Stimulated activated CD4-positive, alpha-beta T cell treated with anti-CD3 and anti-CD28 coated beads, Interleukin-4, amount 100 ng/mL, for 1 hour (primary cell): ENCODE measurements at places on chromosomes 11 and 22.

GRCh38 chr11:119755356-119756071, 26.5 kb upstream of the NECTIN1 start:
- DNase-seq: no peak

GRCh38 chr11:72594493-72595291, 79.5 kb downstream of the PDE2A start:
- no peak for DNase-seq

- no peak for DNase-seq
Measured at GRCh38 chr11:83544846-83545245, 258.7 kb upstream of the CCDC90B start.

- no peak for DNase-seq
Measured at GRCh38 chr11:45170484-45170883, 24.0 kb downstream of the PRDM11 start.

DNA sequence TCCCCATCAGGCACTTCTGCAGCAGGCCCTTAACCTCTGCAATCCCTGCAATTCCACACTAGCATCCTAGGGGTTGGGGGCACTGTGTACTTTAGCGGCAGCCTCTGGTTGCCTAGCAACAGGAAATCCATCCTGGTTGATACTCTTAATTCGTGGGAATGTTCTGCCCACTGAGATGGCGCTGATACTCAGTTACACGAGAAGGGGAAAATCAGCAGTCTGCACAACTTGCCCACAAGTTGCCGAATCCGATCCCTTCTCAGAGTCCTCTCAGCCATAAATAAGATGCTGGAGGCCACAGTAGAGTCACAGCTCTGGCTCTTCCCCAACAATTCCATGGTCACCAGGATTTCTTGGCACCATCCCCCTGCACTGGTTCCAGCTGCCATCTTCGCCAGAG, 57.6 kb upstream of the CRYBB3 start:
- no peak for DNase-seq

DNA sequence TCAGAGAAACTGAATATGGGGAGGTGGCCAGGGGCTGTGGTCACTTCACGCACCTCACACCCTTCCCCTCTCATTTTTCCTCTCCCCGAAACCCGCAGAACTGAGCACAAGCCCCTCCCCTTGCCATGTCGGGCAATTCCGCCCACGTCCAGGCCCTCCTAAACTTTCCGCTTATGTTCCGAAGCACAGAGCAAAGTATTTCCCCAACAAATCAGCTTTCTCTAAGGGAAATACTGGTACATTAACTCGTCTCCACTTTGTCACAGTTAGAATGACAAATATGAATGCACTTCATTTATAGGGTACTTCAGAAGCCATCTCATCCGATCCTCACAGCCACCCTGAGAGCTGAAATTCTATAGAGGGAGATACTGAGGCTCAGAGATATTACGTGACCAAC, 94.7 kb upstream of the TMEM45B start:
- DNase-seq: no peak

DNA sequence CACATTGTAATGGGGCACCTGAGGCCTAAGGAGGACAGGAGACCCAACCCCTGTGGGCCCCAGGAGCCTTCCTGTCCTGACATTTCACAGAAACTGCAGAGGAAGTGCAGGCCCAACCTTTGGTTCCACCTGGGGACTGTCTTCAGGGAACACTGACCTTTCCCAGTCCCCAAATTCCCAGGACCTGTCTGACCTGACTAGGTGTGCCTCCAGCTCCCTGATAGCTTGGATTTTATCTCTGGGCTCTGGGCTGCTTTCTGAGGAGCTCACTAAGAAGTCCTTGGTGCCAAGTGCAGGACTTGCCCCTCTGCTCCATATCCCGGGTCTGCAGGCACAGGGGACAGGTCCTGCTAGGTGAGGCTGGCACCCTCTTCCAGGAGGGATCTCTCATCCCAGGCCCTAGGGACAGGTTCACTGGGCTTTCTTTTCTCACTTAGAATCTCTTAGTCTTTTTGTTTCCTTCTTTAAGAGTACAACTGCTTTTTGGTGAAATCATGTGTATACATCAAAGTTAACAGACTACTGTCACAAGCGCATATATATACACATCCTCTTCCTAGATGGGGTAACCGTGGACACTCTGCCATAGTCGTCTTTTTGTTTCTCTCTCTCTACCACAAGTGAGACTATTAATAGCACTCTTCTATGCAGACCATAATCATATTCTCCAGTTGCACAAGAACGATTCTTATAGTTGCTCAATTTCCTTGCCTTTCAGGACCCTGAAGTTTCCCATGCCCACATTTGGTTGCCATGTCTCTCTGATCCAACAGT, 72.0 kb upstream of the IGLL5 start:
- no peak for DNase-seq

GRCh38 chr11:68383976-68384501, 71.6 kb downstream of the LRP5 start:
- DNase-seq: peak; percentile 67

- no peak for DNase-seq
Measured at GRCh38 chr11:114501901-114502300, 57.8 kb downstream of the NXPE1 start.

- DNase-seq: no peak
Measured at GRCh38 chr11:67349036-67349435, 4.3 kb downstream of the POLD4 start.

GRCh38 chr11:32341620-32342613, 93.4 kb downstream of the WT1 start:
- no peak for DNase-seq

- no peak for DNase-seq
Measured at GRCh38 chr22:24985826-24986214, 33.3 kb downstream of the KIAA1671 start.

DNA sequence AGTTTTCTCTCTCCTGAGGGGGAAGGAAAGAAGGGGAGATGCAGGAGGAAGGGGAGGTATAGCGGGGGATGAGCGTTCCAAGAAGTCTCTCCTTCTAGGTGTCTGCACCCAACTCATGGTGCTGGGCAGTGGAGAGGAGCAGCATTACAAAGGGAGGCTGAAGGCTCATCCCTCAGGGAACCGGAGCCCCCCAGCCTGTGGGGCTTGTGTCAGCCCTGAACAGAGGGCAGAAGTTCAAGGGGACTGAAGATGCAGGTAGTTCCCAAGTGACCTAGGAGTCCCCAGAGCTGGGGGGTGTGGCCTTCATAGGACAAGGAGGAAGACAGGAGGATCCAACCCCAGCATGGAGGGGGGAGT, 1.8 kb downstream of the C11orf68 start:
- DNase-seq: no peak

- no peak for DNase-seq
Measured at GRCh38 chr11:32118025-32118974, 27.4 kb downstream of the RCN1 start.

DNA sequence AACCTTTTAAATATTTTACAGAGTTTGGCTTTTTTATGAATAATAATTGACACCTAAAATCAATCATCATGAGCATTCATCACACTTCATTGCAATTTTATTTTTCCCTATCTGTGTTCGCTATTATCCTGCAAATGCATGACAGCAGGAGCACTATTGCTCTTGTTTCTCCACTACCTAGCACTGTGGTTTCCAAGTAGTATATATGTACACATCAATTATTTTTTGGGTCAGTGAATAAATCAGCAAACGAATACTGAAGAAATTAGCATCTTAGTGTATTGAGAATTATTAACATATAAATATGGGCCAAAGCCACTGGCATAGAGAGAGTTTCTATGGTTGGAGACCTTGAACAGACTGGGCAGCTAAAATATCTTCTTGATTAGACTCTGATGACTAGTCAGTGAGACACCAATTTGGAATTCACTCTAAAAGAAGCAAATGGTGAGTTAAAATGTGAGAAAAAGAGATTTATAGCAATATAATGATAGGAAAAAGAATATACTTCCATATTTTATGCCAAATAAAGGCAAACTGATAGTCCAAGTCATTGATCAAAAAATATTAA, 731.1 kb upstream of the LUZP2 start:
- no peak for DNase-seq

- no peak for DNase-seq
Measured at GRCh38 chr11:117915672-117916235, 13.4 kb downstream of the TMPRSS13 start.

DNA sequence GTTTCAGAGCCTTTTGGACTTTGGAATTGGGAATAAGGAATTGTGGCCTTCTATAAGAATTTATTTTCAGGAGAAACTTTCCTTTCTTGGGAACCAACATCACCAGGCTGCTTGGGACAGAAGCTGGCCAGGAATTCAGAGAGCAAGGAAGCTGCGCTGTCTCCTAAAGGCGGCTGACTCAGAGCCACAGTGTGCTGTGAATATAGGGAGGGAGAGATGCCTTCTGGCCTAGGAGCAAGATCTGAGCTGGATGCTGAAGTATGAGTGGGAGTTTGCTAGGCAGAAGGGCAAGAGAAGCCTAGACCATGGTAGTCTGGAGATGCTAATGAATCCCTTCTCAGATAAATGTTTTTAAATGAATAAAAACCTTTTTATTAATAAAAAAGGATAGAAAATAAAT, 213.7 kb upstream of the TBCEL start:
- DNase-seq: no peak

GRCh38 chr22:25083807-25084200, 115.9 kb upstream of the CRYBB3 start:
- DNase-seq: no peak

GRCh38 chr11:61928606-61929005, 11.2 kb upstream of the RAB3IL1 start:
- DNase-seq: no peak

GRCh38 chr11:22656130-22656529, 10.3 kb upstream of the GAS2 start:
- no peak for DNase-seq

- DNase-seq: no peak
Measured at GRCh38 chr11:11586465-11586864, 35.3 kb downstream of the GALNT18 start.

DNA sequence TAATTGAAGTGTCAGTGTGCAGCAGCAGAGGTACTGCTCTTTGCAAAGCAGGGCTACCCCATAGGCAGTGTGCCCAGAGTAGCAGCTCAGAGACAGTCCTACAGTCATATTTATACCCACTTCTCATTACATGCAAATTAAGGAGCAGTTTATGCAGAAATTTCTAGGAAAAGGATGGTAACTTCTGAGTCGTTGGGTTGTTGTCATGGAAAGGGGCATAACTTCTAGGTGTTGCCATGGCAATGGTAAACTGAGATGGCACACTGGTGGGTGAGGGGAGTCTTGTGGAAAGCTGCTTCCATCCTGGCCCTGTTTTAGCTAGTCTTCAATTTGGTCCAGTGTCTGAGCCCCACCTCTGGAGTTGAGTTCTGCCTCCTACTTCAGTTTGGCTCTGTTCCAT, 77.4 kb downstream of the MN1 start:
- no peak for DNase-seq

DNA sequence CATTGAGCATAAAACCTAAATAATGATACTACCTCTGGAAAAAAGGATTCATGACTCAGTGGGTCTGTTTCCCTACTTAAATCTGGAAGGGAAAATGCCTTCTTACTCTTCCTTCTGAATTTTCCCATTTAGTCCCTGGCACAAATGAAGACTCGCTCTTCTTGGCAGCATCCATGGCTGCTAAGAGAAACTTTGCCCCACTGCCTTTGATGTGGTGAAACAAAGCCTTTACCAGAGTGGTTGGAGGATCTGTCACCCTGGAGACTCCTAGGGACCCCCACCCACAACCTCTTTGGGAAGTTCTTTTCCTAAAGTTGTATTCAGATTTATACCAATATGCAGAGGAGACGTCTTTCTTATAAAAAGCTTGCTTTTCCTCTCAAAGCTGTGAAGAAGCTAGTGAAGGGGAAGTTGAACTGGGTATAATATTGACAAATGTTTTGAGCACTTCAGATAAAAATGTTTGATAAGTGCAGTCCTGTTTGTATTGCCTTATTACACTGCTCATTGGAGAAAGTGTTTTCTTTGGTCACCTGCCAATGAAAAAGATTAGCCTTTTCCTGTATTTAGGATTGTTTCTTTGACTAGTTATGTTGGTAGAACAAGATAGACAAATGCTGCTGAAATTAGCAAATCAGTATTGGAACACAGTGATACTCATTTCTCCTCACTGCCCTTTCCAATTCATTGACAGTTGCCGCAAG, 77.3 kb downstream of the ARFGAP2 start:
- DNase-seq: no peak

GRCh38 chr22:27971926-27972325, 52.9 kb upstream of the PITPNB start:
- DNase-seq: no peak

DNA sequence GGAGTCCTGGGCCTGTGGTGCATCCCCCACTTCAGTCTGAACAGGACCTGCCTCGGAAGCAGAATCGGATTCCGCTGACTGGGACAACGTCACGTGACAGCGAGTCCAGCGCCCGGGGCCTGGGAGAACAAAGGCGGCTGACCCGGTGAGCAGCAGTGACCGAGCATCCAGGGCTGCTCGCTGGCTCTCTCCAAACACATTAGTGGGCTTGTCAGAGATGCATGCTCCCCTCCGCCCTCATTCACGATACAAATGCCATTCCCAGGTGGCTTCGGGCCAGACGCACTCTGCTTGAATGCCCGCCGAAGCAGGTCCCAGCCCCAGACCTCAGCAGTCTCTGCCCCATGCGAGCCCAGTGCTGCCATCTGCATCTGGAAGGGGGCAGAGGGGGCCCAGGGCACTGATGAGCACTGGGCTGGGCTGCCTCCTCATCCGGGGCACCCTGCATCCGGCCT, 91.0 kb downstream of the WNT7B start:
- DNase-seq: no peak

GRCh38 chr11:23236826-23237555, 376.7 kb upstream of the CCDC179 start:
- no peak for DNase-seq

GRCh38 chr11:84437071-84437980, 1151.2 kb upstream of the CCDC90B start:
- DNase-seq: no peak

- DNase-seq: no peak
Measured at GRCh38 chr11:69008737-69009440, 4.2 kb downstream of the MRGPRF start.

DNA sequence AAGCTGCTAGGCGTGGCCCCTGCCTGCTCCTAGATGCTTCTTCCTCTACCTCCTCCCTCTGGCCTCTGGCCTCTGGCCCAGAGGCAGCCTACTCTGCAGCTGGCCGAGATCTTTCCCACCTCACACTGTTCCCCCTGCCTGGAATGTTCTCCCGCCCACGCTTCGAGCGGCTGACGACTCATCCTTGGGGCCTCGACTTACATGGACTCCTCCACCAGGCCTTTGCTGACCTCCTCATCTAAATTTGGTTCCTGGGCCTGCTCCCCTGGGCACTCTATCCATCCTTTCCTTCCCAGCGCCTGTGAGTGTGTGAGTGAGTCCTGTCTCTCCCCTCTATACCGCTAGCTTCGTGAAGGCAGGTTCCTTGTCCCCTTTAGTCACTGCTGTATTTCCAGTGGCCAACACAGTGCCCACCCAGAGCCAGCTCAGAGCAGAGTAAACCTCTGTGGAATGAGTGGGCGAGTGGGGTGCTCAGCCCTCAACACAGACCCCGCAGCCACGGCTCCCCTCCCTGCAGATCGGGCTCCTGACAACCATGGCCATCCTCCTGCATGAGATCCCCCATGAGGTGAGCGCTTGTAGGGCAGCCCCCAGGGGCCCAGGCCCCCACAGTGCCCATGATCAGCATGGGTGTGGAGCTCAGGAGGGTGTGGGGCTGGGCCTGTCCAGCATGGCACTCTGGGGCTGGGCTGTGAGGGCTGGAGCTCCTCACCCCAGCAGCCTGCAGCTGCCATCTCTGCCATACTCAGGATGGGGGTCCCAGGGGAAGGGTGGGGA, 5.7 kb downstream of the SLC39A13 start:
- no peak for DNase-seq
